Spleen (tissue), 13 donors: ENCODE measurements at places on chromosomes 1 and 21.

GRCh38 chr1:56436912-56437417 lies 142.4 kb downstream of the PLPP3 start:
- DNase-seq = no peak

- peak; percentile 94 for DNase-seq
Measured at GRCh38 chr1:2044510-2045319, 5.5 kb upstream of the PRKCZ start.

GRCh38 chr1:61094677-61095469 lies 12.5 kb downstream of the NFIA start:
- DNase-seq = no peak

DNA sequence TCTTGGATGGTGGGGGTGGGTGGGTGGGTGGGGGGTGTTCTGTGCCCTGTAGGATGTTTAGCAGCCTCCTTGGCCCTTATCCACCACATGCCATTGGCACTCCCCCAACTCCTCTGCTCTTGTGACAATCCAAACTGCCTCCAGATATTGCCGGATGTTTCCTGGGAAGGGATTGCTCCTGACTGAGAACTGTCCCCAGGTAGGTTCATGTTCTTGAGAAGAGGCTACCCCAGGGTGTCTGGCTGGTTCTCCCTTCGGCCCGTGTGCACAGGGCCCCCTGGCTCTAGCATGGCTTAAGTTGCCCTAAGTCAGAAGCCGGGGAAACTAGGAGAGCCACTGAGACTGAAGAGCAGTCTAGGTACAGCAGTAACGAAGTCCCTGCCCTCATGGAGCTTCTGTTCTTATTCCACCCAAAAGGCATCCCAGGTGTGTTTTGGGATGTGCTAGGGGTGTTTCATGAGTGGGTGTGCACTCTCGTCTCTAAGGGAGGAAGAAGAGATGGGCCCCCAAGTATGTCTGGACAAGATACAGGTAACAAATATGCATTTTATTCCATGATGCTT lies 19.8 kb upstream of the THRAP3 start:
- DNase-seq = no peak

DNA sequence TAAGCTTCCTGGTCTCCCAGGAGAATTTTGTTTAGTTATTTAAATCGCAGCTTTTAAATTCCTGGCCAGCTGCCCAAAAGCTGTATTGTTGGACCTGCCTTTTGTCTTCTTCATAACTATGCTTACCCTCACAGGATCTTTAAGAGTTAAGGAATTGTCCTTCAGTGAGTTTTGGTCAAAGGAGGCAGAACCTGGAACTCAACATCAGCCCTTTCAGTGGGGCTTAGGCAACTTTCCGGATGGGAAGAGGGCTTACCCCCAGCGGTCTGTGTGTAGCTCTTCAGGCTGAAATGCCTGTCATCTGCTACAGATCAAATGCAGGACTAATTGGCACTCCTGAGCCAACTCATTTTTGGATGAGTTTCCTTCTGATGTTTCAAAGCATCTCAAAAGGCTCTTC lies 402.6 kb downstream of the SIPA1L2 start:
- no peak for DNase-seq

- DNase-seq = no peak
Measured at GRCh38 chr1:186225096-186225495, 150.0 kb downstream of the TPR start.

- DNase-seq = no peak
Measured at GRCh38 chr1:28680151-28680550, 11.6 kb downstream of the GMEB1 start.

DNA sequence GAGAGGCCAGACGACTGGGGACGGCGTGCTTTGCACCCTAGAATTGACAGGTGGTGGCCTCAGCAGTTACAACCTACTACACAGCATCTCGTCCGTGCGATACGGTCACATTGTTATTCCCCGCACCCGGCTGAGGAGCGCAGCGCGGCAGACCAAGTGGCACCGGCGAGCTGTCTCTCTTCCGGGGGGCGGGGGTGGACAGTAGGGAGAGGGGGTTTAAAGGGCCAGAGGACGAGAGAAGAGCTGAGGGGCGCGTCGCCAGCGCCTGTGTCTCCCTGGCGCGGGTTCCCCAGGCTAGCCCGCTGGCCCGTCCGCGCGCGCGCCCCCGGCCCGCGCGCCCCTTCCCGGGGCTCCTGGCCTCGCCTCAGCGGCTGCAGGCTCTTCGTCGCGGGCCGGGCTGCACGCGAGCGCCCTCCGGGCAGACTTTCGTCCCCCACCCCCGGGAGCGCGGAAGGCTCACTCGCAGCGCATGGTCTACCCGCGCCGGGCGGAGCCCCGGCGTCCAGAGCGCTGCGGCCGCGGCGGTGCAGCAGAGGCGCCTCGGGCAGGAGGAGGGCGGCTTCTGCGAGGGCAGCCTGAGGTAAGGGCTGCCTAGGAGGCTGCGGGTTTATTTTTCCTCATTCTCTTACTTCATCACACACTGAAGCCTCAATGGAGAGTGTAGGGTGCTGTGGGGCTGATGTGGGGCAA lies at the start of gene PDE4B:
TSS of gene PDE4B (plus strand) at position 227 of the 690 bp plus-strand sequence.
- peak; percentile 74 for DNase-seq

- no peak for DNase-seq
Measured at GRCh38 chr1:12185036-12185917, 18.5 kb downstream of the TNFRSF1B start.

- DNase-seq = no peak
Measured at GRCh38 chr1:76082062-76082461, 7.5 kb downstream of the ST6GALNAC3 start.

DNA sequence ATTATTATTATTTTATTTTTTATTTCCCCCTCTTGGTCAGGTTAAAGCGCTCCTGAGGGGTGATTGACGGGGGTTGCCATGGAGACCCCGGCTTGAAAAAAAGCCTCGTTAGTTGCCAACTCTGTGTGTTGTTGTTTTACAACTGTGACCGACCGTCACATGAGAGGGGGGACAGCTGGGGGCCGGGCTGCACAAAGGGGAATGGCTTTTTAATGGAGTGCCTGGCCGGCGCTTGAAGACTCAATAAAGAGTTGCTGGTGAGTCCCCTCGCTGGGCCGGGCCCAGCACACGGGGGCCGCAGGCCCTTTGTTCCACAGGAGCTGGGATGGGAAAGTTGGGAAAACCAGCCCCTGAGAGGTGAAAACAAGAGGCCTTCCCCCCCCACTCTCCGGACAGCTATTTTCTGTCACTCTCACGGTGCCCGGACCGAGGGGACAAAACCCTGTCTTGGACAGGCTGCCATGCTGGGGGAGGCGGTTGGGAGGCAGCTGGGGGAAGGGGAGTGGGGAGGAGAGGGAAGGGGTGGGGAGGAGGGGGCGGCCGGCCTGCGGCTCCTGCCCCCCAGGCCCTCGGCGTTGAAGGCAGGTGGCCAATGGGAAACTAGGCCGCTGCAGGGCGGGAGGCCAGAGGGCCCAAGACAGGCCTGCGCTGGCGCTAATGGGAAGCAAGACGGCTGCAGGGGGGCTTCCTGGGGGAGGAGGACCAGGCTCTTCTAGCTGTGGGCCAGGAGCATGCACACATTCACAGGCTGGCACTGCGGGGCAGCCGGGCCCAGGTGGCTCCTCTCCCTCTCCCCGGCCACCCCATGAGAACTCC lies 67.6 kb downstream of the CASZ1 start:
- DNase-seq = no peak

GRCh38 chr1:166166698-166167571 lies at the start of gene FAM78B:
FAM78B (minus strand) TSS chr1:166167001; CDS start chr1:166166248, 753 bp downstream.
- DNase-seq = peak; percentile 86

DNA sequence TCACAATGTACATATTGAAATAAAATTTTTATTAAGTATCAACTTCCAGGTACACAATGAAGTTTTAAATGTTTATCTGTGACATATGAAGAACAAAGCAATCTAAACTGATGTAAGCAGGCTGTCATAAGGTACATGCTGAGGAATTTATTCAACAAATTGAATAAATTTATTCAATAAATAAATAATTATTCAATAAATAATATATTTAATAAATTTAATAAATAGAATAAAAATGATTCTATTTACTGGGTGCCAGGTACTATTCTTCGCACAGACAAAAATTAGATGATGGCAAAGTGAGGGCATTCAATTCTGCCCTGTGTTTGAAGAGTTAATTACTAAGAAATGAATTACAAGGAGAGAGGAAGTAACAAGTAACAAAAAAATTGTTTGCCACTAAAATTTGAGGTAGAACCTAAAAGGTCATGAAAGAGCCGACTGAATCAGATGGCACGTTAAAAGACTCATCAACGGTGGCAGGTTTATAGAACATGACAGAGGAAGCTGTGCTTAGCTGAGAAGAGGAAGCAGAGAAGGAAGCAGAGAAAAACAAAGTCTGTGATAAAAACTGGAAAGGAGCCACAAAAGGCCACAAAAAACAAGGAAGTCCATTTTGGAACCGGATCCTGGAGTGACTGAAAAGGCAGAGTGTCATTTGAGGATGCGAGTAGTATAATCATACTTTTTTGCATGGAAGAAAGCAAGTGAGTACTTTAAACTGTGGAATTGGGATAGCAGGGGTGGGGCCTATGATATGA lies 2.2 kb upstream of the USP24 start:
- DNase-seq = no peak

- DNase-seq = peak; percentile 84
Measured at GRCh38 chr1:156245451-156246232, 2.2 kb downstream of the PAQR6 start.

GRCh38 chr1:21124846-21125245 lies 51.9 kb downstream of the EIF4G3 start:
- no peak for DNase-seq

GRCh38 chr1:31196685-31197084 lies 43.0 kb downstream of the NKAIN1 start:
- no peak for DNase-seq

- DNase-seq = no peak
Measured at GRCh38 chr1:48026275-48026674, 29.1 kb upstream of the TRABD2B start.

DNA sequence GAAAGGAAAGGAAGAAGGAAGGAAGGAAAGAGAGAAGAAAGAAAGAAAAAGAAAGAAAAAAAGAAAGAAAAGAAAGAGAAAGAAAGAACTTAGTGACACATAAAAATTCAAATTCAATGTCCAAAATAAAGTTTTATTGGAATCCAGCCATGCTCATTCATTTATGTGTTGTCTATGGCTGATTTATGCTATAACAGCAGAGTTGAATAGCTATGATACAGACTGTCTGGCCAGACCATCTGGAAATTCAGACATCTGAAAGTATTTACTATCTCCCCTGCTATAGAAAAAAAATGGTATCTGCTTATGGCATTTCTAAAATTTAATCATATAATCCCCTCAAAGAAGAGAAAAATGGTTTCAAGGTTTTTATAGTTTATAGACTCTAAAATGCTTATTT lies 79.4 kb upstream of the RRP15 start:
- DNase-seq = no peak

DNA sequence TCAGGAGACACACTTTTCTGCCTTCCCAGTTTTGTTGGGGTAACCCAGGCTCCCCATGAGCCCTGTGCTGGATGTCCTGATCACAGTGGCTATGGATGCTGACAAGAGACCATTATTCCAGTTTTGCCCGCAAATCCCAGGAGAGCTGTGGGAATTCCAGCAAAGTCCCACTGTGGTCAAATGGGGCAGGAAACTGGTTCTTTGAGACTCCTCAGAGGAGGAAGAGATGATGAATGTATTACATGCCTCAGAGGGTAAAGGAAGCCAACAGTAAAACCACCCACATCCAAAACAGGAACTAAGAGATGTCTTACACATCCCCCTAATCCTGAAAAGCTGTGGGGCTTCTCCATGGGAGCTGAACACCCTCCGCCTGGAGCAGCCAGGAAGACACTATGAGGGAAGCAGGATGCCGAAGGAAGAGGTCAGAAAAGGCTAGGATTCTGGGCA lies 12.8 kb upstream of the MPZL1 start:
- DNase-seq = no peak

DNA sequence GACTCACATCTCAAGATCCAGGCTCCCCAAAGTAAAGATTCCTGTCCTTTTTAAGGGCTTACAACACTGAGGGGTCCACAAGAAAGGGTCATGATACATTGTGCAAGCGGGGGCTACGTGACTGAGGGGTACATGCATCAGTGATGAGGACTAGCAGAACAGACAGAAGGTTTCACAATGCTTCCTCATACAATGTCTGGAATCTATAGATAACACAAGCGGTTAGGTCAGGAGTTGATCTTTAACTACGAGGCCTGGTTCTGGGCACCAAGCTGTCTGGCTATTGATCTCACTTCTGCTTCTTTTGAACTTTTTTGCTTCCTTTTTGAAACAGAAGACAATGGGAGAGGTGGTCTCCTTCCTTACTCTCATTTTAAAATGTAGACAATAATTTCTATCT lies 718.6 kb downstream of the AMY1C start:
- no peak for DNase-seq

DNA sequence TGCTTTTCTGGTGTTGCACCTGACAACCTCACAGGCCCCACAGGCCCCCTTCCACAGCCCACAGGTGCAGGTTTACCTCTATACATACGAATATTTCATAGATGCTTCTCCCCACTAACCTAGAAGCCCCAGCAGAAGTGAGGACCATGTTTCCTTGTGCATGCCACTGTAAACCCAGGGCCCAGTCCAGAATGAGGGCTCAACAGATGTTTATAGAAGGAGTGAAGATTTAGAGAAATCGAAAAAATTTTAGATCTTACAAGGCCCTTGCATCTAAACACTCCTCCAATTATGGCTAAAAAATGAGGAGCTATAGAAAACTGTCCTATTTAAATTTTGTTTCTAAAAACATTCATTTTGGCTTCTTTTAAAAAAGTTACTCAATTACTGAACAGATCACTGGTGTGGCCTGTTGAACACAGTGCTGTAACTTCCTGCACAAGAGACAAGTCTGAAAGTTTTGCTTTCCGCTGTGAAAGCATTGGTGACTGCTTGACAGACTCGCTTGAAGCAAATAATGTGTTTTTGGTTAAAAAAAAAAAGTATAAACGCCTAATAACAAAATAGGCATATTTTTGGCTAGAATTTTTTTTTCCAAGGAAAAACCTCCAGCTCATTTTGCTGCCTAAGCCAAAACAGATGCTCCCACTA lies 1.2 kb downstream of the ABCB10 start:
- DNase-seq = no peak

DNA sequence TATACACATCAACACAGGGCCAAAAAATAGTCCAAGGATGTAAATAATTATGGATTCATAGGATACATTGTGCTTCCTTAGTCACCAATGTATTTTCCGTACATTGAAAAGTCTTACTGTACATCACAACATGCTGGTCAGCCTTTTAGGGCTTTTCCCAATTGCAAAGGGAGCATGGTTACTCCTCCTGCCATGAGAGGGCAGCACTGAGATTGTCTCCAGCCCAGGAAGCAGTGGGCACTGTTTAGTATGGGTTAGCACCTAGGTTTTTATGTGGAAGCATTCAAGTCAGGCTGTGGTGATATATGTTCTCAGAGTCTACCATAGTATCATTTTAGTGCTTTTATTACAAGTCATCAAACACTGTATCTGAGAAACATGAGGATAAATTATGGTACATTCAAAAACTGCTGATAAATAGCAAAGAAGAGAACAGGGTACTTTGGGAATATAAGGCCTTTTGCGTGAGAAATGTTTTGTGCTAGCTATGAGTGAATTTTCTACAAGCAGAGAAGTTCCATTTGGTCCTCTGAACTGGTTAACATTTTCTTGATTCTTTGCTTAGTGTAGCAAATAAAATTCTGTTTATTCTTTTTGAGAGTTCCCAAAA lies 34.0 kb downstream of the ST6GALNAC5 start:
- DNase-seq = no peak
